Colonic mucosa (tissue), 4 donors: ENCODE measurements at places on chromosomes 5 and 9.
A peak's percentile ranks its signal among the peaks of the same experiment; 100 is the strongest.

DNA sequence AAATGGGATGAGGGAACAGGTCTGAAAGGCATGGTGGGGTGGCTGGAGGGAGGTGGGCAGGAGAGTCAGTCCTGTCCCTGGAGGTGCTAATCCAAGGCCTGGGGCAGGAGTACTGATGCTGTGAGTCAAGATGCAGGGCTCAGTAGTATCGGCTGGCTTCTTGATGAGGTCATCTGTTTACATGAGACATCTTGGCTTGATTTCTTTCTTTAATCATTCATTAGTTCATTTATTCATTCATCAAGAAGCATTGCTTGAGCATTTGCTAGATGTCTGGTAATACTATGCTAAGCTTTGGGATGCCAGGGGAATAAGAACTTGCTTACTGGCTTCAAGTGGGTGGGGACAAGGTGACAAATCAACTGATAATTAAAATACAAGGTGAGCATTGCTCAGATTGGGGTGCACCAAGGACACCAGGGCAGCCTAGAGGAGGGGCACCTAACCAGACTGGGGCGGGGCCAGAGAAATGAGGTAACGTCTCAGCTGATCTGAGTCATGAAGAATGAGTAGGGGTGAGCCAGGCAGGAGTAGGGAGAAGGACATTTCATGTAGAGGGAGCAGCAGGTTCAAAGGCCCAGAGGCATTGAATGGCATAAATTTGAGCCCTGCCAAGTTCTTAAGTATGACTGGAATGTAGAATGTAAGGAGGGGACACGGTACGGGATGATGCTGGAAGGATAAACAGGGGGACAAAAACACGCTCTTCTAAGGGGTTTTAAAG lies 88.8 kb downstream of the EGFLAM start:
- no peaks in the 10 kb centered on the region for H3K27me3 ChIP-seq
- no peak overlapping the region for H3K27ac ChIP-seq

DNA sequence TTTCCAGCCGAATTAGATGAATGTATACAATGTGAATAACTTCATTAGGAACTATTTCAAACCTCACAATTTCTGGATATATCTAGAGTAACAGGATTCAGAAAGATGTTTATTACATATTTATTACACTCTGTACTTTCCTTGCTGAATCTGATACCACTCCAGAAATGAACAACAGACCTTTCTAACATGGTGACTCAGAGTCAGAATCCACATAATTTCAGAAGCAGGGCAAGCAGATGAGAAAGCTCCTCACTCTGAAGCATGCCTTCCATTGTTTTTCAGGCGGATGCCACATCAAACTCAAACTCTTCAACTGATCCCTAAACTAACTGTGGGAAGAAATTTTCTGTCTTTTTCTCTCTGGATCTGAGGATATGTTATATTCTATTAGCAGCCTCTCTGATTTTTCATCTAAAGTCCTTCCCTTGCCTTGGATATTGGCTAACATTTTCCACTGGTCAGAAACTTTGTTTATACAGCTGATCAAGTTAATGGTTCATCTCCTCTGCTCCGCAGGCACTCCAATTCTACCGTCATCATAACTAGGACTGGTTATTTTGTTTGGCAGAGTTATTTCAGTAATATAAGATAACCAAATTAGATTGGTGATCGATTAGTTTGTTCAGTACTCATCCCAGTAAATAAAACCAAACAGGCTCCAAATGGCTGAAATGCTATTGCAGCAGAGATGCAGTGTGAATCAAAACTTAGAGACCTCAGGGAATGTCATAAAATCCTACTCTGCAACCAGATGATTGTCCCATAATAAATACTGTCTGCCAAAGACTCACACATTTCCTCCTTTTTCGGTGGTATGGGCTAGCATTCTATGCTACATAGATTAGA lies 556.0 kb downstream of the EBF1 start:
- DNase-seq, result no peak
- no peaks in the 10 kb centered on the region for H3K36me3 ChIP-seq
- no peaks in the 10 kb centered on the region for H3K4me1 ChIP-seq
- no peaks in the 10 kb centered on the region for H3K27me3 ChIP-seq
- no peak overlapping the region for H3K4me3 ChIP-seq

GRCh38 chr5:102286476-102286875 lies 9.6 kb downstream of the SLCO4C1 start:
- no peaks in the 10 kb centered on the region for H3K4me1 ChIP-seq
- no peak overlapping the region for H3K27ac ChIP-seq
- no peak for DNase-seq

DNA sequence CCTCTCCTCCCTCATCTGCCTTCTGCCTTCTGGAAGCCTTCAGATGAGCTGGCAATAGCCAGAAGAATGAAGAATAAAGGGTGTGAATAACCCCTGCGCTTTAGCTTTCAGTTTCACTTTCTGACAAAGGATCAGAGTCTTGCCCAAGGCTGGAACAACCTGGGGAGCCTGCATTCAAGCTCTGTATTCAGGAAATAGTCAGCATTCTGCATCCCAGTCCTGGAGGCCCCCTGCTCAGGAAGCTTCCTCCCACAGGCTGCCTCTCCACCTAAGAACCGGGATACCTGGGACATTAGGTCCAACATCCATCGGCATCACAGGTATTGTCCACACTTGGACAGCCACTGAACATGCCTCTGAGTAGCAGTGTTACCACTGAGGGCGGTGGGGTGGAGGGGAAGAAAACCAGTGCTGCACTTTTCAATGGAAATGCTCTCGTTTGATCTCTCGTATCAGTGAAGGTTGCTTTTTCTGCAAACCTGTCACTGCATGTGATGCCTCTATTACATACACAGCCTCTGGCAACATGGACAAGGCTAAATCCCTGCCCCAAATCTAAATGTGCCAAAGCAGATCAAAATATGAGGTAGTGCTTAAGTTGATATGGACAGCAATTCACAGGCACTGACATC lies 39.8 kb upstream of the ACO1 start:
- H3K36me3 ChIP-seq, result no peaks in the 10 kb centered on the region
- no peaks in the 10 kb centered on the region for H3K4me1 ChIP-seq

- H3K4me1 ChIP-seq, result no peaks in the 10 kb centered on the region
- no peak for DNase-seq
- H3K27me3 ChIP-seq, result no peaks in the 10 kb centered on the region
Measured at GRCh38 chr9:130954317-130954716, 15.3 kb upstream of the FIBCD1 start.

DNA sequence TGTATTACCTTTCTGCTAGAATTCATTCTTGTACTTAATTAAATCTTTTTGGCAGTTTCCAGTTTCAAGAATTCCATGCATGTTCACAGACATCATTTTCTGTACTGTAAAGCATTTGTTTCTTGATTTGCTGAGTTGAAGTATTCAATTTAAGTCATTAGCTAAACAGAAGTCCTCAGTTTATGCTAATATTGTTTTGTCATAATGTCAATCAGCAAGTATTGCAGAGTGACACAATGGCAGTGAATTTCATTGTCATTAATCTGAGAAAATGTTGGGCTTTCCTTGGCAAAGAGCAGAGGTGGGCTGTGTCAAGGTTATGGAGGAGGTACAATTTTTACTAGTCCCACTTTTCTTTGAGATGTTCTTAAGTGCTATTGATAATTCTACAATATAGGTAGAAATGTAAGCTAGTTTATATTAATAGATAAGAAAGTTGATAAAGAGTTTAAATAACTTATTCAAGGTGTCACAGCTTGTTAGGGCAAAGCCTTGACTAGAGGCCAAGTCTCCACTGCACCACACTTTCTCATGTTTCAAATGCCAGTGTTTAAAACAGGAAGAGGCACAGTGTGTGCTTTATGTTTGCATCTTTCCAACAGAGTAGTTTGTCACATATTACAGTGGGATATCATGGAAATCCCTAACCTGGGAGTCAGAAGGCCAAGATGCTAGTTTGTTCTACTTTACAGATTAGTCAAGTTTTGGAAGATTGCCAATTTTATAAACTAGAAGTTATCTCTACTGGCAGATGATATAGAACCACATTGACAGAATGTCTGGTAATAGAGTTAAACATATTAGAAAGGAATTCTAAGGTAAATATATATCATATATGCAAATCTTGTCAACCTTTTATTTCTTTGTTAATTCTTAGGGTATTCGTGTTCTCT lies 56.3 kb downstream of the SLF1 start:
- no peaks in the 10 kb centered on the region for H3K36me3 ChIP-seq

DNA sequence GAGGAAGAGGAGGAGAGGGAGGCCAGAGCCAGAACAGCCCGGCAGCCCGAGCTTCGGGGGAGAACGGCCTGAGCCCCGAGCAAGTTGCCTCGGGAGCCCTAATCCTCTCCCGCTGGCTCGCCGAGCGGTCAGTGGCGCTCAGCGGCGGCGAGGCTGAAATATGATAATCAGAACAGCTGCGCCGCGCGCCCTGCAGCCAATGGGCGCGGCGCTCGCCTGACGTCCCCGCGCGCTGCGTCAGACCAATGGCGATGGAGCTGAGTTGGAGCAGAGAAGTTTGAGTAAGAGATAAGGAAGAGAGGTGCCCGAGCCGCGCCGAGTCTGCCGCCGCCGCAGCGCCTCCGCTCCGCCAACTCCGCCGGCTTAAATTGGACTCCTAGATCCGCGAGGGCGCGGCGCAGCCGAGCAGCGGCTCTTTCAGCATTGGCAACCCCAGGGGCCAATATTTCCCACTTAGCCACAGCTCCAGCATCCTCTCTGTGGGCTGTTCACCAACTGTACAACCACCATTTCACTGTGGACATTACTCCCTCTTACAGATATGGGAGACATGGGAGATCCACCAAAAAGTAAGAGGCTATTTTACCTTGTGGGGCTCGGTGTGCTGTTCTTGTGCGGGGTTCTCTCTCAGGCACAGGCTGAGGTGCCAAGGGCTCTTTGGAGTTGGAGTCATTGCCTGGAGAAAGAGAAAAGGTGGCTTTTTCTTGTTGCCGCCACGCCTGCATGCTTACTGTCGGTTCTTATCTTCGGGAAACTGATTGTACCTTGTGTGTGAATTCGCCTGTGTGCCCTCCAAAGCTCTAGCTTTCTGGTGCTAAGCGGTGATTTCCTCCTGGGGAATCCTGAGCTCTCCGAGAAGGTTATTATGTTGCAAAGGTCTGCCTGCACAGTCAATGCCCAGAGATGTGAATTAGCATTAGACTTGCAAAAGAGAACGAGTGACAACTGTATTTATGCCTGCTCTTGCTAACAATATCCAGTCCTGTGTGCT lies at the start of gene ISL1:
Gene ISL1 (plus strand): TSS at position 318 of the 991 bp plus-strand sequence. CDS start 224 bp downstream, at position 542.
- peaks cover 64% of the 10 kb centered on the region for H3K27me3 ChIP-seq
- peak within 1 kb of the TSS; percentile 39 for H3K4me3 ChIP-seq
- peak; percentile 84 for DNase-seq
- H3K4me1 ChIP-seq, result no peaks in the 10 kb centered on the region

DNA sequence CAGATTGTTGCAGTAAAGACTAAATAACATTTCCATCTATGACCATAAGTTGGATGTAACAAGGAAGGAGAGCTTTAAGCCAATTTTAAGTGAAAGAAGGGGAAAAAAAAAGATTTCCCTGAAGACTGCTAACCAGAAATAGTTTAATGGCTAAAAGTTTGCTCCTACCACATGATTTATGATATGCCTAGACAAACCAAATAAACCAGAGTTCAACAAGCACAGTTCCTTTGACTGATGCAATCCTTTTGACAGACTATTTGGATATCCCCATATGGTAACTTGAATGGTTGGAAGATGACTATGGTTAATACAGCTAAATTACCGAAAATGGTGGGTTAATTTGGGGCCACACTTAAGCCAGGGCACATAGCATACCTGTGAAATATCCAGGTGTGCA lies 338.5 kb downstream of the CETN3 start:
- H3K27me3 ChIP-seq, result no peaks in the 10 kb centered on the region
- no peak for DNase-seq
- no peak overlapping the region for H3K27ac ChIP-seq
- H3K4me3 ChIP-seq, result no peak overlapping the region

- H3K27ac ChIP-seq, result no peak overlapping the region
- H3K4me1 ChIP-seq, result no peaks in the 10 kb centered on the region
- H3K4me3 ChIP-seq, result no peak overlapping the region
- no peak for DNase-seq
- no peaks in the 10 kb centered on the region for H3K36me3 ChIP-seq
Measured at GRCh38 chr9:14418941-14419937, 105.3 kb upstream of the NFIB start.

DNA sequence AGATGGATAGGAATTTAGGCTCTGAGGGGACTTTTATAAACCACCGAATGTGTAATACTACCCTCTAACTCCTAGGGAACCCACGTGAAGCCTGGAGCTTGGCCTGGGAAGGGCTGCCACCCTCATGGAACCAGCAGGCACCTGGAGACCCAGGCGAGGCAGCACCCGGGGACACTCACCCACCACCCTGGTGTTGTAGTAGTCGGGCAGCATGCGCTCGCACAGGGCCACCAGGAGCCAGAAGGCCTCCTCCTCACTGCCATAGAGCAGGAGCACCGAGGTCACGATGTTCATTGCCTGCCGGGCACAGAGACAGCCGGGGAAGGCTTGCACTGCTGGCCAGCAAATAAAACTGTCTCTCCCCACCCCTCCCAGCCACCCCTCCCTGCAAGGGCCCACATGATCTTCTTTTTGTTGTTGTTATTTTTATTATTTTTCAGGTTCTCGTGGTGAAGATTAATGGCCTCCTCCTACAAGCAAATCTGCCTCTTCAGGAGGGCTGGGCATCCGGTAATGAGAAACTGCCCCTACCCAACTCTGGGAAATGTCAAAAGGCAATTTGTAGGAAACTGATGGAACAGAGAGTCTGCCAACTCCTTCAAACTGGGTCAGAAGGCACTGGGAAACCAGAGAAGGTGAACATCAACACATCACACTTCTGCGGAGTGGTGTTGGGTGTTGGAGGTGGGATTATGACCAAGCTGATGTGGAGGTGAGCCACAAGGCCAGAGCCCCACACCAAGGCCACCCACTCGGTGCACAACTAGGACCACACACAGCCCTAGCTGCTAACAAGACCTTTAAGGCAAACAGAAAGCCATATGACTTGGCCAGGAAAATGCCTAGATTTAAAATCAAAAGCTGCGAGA lies 17.4 kb upstream of the MRNIP start:
- no peak overlapping the region for H3K27ac ChIP-seq
- H3K36me3 ChIP-seq, result peaks cover 29% of the 10 kb centered on the region
- H3K4me3 ChIP-seq, result no peak overlapping the region
- DNase-seq, result no peak
- no peaks in the 10 kb centered on the region for H3K27me3 ChIP-seq
- no peaks in the 10 kb centered on the region for H3K4me1 ChIP-seq

DNA sequence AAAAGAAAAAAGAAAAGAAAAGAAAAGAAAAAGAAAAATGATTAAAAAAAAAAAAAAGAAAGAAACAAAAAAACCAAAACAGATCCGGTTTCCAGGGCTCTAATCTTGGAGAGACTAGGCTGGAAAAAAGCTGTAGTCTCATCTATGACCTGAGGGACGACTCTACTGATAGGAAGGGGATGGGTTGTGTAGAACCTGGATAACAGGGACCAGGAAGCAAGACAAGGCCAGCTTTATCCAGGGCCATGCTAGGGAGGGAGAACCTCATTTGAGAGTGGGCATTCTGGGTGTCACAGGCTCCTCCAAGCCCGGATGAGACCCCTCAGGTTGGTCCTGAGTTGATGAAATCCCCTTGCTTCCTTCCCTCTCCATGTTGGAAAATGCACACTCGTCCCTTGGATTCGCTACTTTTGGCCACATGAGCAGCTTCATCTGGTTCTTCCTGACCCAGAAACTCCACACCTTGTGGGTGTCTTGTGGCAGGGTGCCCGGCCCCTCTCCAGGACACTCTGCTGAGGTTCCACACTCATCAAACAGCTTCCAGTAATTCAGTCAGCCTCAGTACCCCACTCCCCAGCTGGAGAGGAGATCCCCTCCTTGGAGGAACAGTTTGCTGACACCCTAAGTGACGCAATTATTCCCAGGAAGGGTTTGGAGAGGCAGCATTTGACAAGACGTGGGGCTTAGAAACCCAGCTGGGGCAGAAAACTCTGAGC lies 71.1 kb upstream of the LHFPL2 start:
- no peak overlapping the region for H3K4me3 ChIP-seq
- H3K4me1 ChIP-seq, result no peaks in the 10 kb centered on the region
- no peak for DNase-seq
